Renal pelvis (tissue), 12 donors: ENCODE measurements at places on chromosomes 3 and 15. TPM values are rescaled to one million over a fixed set of nuclear protein-coding genes. Genes with fewer than 3 reads are reported as not detected.

The MB21D2 gene
- 18.6 TPM for polyA plus RNA-seq

The SORD gene
- 47.5 TPM for polyA plus RNA-seq

The SEMA3G gene
- 32.7 TPM for polyA plus RNA-seq

The ADGRG7 gene
- polyA plus RNA-seq: 0.04 TPM

The FETUB gene
- 0.16 TPM for polyA plus RNA-seq

The GOLGA8J gene
- 1.8 TPM for polyA plus RNA-seq

The PLA2G4E gene
- polyA plus RNA-seq: not detected

The ARNT2 gene
- 58.7 TPM for polyA plus RNA-seq

The MEF2A gene
- polyA plus RNA-seq: 43.2 TPM

The CNTN4 gene
- 30.2 TPM for polyA plus RNA-seq

The SQOR gene
- 23.9 TPM for polyA plus RNA-seq

The NANOGP8 gene
- 0.69 TPM for polyA plus RNA-seq

The RLBP1 gene
- not detected for polyA plus RNA-seq

The GP9 gene
- polyA plus RNA-seq: 1.3 TPM

The AP2M1 gene
- 331 TPM for polyA plus RNA-seq

The FBXL2 gene
- 30.4 TPM for polyA plus RNA-seq

The CCR8 gene
- polyA plus RNA-seq: not detected

The ZNF80 gene
- not detected for polyA plus RNA-seq

The TRH gene
- polyA plus RNA-seq: 0.36 TPM

The BNC1 gene
- 0.21 TPM for polyA plus RNA-seq

The KLHL25 gene
- 15.0 TPM for polyA plus RNA-seq

The SFMBT1 gene
- 9.9 TPM for polyA plus RNA-seq

The ST8SIA2 gene
- polyA plus RNA-seq: 3.9 TPM

The C3orf33 gene
- 11.6 TPM for polyA plus RNA-seq

The GCNT3 gene
- 1.1 TPM for polyA plus RNA-seq

The ZCWPW2 gene
- polyA plus RNA-seq: 1.8 TPM

The C3orf62 gene
- polyA plus RNA-seq: 8.7 TPM

The FXR1 gene
- 191 TPM for polyA plus RNA-seq

The CPNE9 gene
- polyA plus RNA-seq: 0.27 TPM

The NLGN1 gene
- 2.1 TPM for polyA plus RNA-seq

The TMCO5A gene
- polyA plus RNA-seq: not detected

The DTX3L gene
- polyA plus RNA-seq: 12.6 TPM

The PTX3 gene
- polyA plus RNA-seq: 2.7 TPM

The NR2E3 gene
- polyA plus RNA-seq: 1.1 TPM

The ACOX2 gene
- polyA plus RNA-seq: 37.3 TPM

The IQCF5 gene
- not detected for polyA plus RNA-seq

The CAND2 gene
- polyA plus RNA-seq: 10.2 TPM

The THRB gene
- 35.9 TPM for polyA plus RNA-seq

The MYEF2 gene
- polyA plus RNA-seq: 140 TPM

The SRGAP3 gene
- 15.3 TPM for polyA plus RNA-seq

The CEMIP gene
- 7.0 TPM for polyA plus RNA-seq

The APBA2 gene
- 12.6 TPM for polyA plus RNA-seq

The SLC51A gene
- 17.8 TPM for polyA plus RNA-seq

The GLDN gene
- polyA plus RNA-seq: 0.11 TPM

The NEDD4 gene
- polyA plus RNA-seq: 13.1 TPM

The RAMAC gene
- polyA plus RNA-seq: 41.0 TPM

The ITIH4 gene
- 7.0 TPM for polyA plus RNA-seq

The ALDH1A3 gene
- polyA plus RNA-seq: 4.4 TPM

The GALNT15 gene
- polyA plus RNA-seq: 3.0 TPM

The SIDT1 gene
- 3.4 TPM for polyA plus RNA-seq

The ELP6 gene
- polyA plus RNA-seq: 49.9 TPM

The SH3BP5 gene
- polyA plus RNA-seq: 52.8 TPM

The RBPMS2 gene
- polyA plus RNA-seq: 13.2 TPM

The CCDC80 gene
- 97.8 TPM for polyA plus RNA-seq

The BLOC1S6 gene
- 43.2 TPM for polyA plus RNA-seq

The COMMD4 gene
- 106 TPM for polyA plus RNA-seq
